ENCODE measurements at places on chromosomes 12 and 14.

- DNase-seq, result no peak
Measured at GRCh38 chr12:26514364-26514763, 318.6 kb downstream of the ITPR2 start.

- DNase-seq, result no peak
Measured at GRCh38 chr14:75831952-75832351, 149.8 kb downstream of the TGFB3 start.

DNA sequence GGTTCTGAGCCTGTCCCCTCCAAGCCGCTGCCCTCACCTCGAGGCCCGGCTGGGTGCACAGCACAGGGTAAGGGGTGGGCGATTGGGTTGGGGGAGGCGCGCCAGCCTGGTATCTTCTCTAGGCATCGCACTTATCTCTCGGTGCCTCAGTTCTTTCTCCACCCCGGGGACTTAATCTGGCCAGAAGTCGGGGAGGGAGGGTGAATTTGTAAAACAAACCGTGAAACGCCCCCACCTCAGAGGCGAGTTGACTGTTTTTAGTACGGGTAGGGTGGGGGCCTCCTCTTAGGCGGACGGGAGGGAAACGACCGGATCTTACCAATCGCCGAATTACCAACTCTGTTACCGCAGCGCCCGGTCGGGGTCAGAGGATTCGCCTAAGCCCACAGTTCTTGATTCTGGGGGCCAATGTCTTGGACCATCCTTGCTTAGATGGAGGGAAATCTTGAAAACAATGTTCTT, 1.4 kb upstream of the TBX3 start:
- no peak for DNase-seq

- no peak for DNase-seq
Measured at GRCh38 chr12:75908961-75909605, 122.5 kb downstream of the PHLDA1 start.

All from GM18507 (cell line).